Kidney epithelial cell (primary cell): ENCODE measurements at places on chromosomes 16 and 17.

GRCh38 chr17:49926886-49927285, 42.1 kb upstream of the DLX4 start:
- no peak for DNase-seq

DNA sequence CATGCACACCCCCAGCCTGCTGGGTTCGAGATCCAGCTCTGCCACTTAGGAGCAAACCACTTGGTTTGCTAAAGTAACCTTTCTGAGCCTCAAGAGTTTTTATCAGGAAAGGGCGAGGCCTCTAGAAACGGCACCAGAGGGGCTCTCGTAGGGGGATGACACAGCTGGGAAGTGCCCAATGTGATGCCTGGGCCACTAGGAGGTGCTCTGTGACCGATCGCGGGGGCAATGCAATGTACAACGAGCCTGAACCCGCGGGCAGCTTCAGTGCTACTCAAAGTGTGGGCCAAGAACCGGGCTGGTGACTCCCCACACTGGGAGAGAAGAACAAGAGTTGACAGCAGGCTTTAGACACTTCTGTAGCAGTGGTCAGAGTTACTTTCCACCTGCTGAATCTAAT, 9.4 kb downstream of the C16orf89 start:
- DNase-seq, result no peak

GRCh38 chr17:4261452-4261851, 2.3 kb downstream of the ANKFY1 start:
- no peak for DNase-seq

GRCh38 chr17:75481194-75482068, 25.0 kb downstream of the TMEM94 start:
- no peak for DNase-seq

DNA sequence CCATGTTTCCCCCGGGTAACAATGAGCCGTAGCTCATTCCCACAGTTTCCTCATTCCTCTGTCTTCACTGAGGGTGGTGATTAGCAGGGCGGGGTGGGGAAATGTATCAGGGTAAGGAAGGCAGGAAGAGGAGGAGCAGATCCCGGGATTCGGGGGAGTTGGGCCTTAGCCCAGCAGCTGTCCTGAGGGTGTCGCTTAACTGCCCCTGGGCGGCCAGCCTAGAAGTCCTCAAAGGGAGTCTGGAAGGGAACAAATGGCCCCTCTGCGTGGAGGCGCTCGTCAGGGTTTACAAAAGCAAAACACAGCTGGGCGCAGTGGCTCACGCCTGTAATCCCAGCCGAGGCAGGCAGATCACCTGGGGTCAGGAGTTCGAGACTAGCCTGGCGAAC, 14.3 kb downstream of the MLYCD start:
- DNase-seq, result no peak

DNA sequence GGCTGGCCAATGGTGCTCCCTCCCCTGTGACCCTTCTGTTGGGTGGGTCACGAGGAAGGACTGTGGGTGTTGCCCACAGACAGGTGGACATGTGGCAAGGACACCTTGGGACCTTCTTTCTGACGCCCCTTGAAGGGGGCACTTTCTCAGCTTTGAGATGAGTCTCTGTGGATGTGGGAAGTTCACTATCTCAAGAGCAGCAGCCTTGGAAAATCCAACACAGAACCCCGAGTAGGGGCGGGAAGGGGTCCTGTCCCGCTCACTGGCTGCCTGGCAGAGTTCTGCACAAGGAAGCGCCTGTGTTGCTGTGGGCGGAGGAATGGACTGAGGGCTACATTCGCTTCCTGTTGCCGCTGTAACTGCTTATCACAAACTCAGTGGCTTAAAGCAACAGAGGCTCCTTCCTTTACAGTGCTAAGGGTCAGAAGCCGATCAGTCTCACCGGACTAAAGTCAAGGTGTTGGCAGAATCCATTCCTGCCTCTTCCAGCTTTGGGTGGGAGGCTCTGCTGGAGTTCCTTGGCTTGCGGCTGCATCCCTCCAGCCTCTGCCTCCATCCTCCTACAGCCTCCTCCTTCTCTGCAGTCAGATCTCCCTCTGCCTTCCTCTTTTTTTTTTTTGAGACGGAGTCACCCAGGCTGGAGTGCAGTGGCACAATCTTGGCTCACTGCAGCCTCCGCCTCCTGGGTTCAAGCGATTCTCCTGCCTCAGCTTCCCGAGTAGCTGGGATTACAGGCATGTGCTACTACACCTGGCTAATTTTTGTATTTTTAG, 305.2 kb downstream of the SEC14L1 start:
- DNase-seq, result no peak
